Activated CD4-positive, alpha-beta T cell treated with anti-CD3 and anti-CD28 coated beads, Interleukin-2, amount 10 ng/mL, durations not matched to agents 24 days and 14 days (primary cell): ENCODE measurements at places on chromosomes 2 and 18. TPM values are rescaled to one million over a fixed set of nuclear protein-coding genes. Genes with fewer than 3 reads are reported as not detected.

TMEM182 gene
- total RNA-seq = 3.9 and 4.0 TPM in 2 replicates

NRP2 gene
- 61.0 and 64.4 TPM in 2 replicates for total RNA-seq

- DNase-seq = no peak
Observed at GRCh38 chr18:51751901-51752300, 554.4 kb upstream of the MEX3C start.

DNA sequence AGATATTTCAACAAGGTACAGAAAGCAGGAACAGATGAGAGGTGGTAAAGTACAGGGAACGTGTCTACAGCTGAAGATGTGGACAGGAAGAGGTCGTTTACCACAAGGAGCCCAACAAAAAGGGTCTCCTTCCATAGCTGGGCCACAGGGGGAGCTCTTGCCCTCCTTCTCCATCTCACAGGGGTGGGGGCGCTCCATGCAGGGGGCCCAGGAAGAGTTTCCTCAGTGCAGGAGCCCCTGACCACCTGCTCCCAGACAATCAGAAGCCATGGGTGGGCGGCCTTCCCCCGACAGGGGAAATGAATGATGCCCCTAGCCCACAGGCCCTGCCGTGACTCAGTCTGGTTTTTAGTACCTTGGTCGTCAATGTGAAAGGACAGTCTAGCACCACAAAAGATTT, 163.6 kb upstream of the ZNF516 start:
- peak; percentile 57 for DNase-seq

GRCh38 chr2:149080099-149080498, 41.6 kb downstream of the LYPD6B start:
- no peak for DNase-seq

DNA sequence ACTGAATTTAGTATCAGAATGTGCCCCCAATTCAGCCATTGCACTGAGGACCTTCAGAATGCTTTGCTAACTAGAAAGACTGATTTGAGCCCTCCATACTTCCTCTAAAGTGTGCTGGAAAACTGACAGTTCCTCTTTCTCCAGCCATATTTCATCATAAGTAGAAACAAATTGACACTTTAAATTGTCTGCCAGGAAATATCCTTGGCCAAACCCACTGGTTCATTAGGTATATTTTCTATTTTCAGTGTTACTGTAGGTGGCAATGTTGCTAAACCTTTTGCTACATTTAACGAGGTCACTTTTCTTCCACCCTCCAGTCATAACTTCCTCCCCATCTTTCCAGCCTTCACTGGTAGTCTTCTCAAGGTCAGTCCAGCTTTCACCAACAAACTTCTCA, 21.5 kb downstream of the SP5 start:
- DNase-seq = no peak

DNA sequence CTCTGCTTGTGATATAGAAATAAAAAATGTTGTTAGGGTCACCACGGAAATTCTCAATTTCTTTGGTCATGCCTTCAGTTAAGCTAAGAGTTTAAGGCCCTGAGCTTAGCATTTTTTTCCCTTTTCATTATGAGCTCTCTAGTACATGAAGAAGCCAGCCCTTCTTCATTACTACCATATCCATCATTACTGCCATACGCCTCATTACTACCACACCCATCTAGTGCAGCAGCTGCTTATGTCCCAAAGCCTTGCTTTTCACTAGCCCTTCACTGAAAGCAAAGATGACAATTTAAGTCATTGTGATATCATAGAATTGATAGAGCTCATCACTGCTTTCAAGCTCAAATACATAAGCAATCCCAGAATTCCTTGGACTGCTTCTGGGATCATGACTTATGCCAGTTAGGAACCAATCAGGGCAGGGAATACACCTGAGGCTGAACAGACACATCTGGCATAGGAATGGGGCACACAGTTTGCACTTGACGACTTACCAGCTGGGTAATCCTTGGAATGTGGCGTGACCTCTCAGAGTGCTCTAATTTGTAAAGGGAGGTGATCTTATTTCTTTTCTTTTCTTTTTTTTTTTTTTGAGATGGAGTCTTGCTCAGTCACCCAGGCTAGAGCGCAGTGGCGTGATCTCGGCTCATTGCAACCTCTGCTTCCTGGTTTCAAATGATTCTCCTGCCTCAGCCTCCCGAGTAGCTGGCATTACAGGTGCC, 40.3 kb downstream of the SOWAHC start:
- DNase-seq = no peak
